ENCODE measurements at places on chromosomes 11 and 22. TPM values are rescaled to one million over a fixed set of nuclear protein-coding genes. Genes with fewer than 3 reads are reported as not detected.

Gene KRTAP5-10
- not detected for total RNA-seq

Gene SLC17A6
- not detected for total RNA-seq

Gene SHANK3
- 3.0 TPM for total RNA-seq

Gene PHLDB1
- total RNA-seq = 9.0 TPM

Gene UPK3A
- total RNA-seq = not detected

Gene SCYL1
- 63.3 TPM for total RNA-seq

Gene IFITM10
- total RNA-seq = 1.3 TPM

Gene OVOL1
- not detected for total RNA-seq

Measured in A549 treated with CORT108297 at 1 μM for 4 hours (cell line).